ENCODE measurements at places on chromosomes 5 and 9. TPM values are rescaled to one million over a fixed set of nuclear protein-coding genes. Genes with fewer than 3 reads are reported as not detected.

DND1 gene
- total RNA-seq: not detected

NPDC1 gene
- total RNA-seq: 17.9 TPM

RASEF gene
- 10.9 TPM for total RNA-seq

TEX48 gene
- total RNA-seq: not detected

NTNG2 gene
- 2.8 TPM for total RNA-seq

DNA sequence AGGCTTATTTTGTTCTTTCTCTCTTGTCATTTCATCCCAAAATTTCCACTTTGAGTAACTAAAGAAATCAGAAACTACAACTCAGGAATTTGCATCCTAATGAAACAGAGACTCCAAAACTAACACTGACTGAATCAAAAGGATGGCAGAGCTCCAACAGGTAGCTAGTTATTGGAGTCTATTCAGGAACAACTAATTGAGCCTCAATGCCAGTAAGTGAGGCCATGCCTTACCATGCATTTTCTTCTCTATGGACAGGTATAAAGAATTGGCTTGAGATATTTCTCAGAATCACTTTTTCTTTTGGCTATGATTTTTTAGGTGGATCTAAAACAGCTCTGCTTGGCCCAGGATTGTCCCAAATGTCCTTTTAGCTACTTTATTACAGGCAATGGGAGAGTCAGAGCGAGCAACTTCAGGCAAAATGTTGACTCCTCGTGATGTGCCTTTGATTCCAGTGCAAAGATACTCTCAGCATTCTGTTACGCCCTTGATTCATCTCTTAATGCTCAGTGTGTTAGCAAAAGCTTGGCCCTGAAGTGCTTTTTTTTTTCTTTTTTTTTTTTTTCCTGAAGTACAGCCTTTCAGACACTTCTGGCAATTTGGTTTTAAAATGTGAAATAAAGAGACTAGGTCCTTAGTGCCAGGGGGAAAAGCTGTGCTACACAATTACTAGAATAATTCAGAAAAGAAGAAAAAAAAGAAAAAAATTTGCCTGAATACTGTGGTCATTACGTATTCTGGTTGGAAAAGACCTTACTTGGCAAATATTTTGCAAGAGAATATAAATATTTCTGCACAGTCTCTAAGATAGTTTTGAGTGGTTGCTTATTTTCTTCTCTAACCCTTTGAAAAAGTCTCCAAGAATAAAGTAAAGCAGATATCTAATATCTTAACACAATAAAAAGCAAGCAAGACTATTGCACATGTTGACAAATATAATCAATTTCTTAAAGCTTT is 423.7 kb downstream of the ANXA1 start:
- no peak for DNase-seq

- no peak for DNase-seq
Observed at GRCh38 chr5:134088291-134088690, 26.2 kb upstream of the TCF7 start.

- DNase-seq: no peak
Observed at GRCh38 chr5:52452098-52452497, 335.6 kb upstream of the ITGA1 start.

DNA sequence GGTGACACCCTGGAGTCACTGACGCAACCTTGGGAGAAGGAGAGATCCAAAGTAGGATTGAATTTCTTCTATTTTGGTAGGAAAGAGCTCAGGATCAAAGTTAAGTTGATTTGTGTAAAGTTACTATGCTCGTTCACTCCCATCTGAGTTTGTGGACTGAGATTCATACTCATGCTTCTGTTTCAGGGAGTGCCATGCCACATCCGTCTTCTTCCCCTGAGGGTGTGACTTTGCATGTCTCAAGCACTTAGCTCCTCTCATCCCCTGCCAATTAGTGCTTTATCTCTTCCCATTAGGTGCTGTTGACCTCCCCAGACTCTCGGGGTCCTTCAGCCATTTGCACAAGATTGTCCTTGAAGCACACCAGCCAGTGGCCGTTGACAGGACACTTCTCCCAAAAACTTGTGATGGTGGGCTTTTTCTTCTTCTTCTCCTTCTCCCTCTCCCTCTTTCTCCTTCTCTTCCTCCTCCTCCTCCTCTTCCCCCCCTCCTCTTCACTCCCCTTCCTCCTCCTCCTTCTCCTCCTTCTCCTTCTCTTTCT is 232.2 kb upstream of the KLF4 start:
- no peak for DNase-seq

GRCh38 chr9:8408575-8409190 is 609.1 kb upstream of the DMAC1 start:
- DNase-seq: no peak

DNA sequence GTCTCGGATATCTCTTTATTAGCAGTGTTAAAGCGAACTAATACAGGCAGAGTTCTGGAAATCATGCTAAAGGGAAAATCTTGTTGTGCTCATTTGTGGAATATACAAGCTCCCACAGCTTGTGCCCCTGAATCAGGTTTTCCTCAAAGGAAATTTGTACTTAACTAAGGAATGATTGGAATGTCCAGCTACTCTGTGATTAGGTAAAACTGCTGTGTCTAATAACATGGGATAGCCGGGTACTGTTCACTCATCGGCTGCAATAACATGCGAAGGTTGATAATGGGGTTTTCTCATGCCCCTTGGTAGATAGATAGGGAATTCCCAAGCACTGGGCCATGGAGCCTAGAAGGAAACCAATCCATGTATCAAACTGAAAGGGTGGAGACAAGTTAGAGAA is 306.7 kb downstream of the NR2F1-AS1 start:
- DNase-seq: no peak

DNA sequence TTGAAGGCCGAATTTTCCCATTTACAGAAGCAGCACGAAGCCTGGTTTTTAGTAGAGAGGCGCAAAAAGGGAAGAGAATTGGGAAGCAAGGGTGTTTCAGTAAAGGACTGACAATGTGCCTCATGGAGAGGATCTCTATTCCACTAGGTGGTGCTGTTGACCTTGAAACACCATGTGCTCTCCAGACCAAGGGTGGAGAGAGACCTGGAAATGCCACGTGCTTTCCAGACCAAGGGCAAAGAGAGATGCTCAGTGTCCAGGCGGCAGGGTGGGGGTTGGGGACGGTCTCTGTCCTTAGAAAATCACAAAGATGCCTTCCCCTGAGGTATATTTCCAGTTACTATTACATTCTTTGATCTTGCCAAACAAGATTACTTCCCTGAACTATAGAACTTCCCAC is 425.3 kb downstream of the CSNK1G3 start:
- no peak for DNase-seq

- no peak for DNase-seq
Observed at GRCh38 chr9:104539275-104539674, 2.6 kb upstream of the OR13C3 start.
